K562 (cell line): ENCODE measurements at places on chromosomes 11 and 22.

- no peak overlapping the region for H3K27ac ChIP-seq
- H3K27me3 ChIP-seq: no peaks in the 10 kb centered on the region; the same call in 1 of the 3 replicates
- H3K4me1 ChIP-seq: no peaks in the 10 kb centered on the region
- H3K4me3 ChIP-seq: no peak overlapping the region
These were observed 17.6 kb downstream of the MPPED1 start for GRCh38 chr22:43429426-43429825.

- H3K27ac ChIP-seq: no peak overlapping the region
- H3K4me3 ChIP-seq: no peak overlapping the region
- H3K36me3 ChIP-seq: no peaks in the 10 kb centered on the region
- no peaks in the 10 kb centered on the region for H3K4me1 ChIP-seq
These were observed 20.1 kb upstream of the SIK2 start for GRCh38 chr11:111582163-111582562.

- no peaks in the 10 kb centered on the region for H3K4me1 ChIP-seq
- no peak overlapping the region for H3K4me3 ChIP-seq
- no peak for DNase-seq
- no peaks in the 10 kb centered on the region for H3K36me3 ChIP-seq
These were observed 12.9 kb upstream of the CD3E start for GRCh38 chr11:118291477-118292135.

GRCh38 chr22:34344702-34345101, 424.4 kb upstream of the LARGE1 start:
- no peak for DNase-seq
- no peak overlapping the region for H3K4me3 ChIP-seq
- H3K4me1 ChIP-seq: no peaks in the 10 kb centered on the region
- H3K36me3 ChIP-seq: no peaks in the 10 kb centered on the region
- H3K27me3 ChIP-seq: no peaks in the 10 kb centered on the region

DNA sequence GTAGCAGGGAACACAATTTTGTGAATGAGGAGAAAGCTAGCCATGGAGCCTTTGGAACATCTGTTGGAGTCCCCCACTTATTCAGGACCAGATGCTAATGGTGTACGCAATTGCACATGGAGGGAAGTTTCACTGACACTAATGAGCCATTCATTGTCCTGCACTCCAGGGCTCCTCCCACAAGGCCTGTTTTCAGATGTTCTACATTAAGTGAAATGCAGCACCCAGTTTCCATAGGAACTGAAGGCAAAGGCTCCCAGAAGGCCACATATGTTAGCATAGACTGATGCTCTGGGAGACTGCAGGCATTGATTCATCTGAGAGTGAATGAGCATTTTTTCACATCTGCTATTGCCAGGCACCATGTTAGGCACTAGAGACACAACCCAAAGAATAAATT, 399.5 kb downstream of the ETS1 start:
- H3K36me3 ChIP-seq: no peaks in the 10 kb centered on the region
- H3K27ac ChIP-seq: no peak overlapping the region
- H3K4me1 ChIP-seq: no peaks in the 10 kb centered on the region
- no peaks in the 10 kb centered on the region for H3K27me3 ChIP-seq
- DNase-seq: no peak
- no peak overlapping the region for H3K4me3 ChIP-seq

- H3K4me3 ChIP-seq: no peak overlapping the region
- H3K27ac ChIP-seq: no peak overlapping the region
- no peaks in the 10 kb centered on the region for H3K27me3 ChIP-seq
These were observed 7.0 kb downstream of the MARK2 start for GRCh38 chr11:63845911-63846310.

DNA sequence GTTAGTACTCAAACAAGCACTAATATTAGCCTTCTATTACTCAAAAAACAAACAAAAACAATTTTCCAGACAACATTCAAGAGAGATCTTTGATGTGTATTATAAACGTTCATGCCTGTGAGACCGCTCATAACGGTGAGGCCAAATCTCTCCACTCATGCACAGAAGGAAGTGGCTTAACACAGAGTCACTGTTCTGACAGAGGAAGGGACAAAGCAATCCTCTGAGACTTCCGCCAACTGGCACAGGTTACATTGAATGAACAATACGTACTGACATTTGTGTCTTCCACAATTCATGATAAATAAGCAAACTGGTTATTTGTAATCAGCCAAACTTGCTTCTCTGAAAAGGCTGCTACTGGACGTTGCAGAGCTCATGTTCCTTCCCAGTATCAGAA, 30.5 kb downstream of the CHKA start:
- H3K27me3 ChIP-seq: no peaks in the 10 kb centered on the region
- H3K27ac ChIP-seq: no peak overlapping the region
- no peak for DNase-seq
- peaks cover 22% of the 10 kb centered on the region for H3K36me3 ChIP-seq

DNA sequence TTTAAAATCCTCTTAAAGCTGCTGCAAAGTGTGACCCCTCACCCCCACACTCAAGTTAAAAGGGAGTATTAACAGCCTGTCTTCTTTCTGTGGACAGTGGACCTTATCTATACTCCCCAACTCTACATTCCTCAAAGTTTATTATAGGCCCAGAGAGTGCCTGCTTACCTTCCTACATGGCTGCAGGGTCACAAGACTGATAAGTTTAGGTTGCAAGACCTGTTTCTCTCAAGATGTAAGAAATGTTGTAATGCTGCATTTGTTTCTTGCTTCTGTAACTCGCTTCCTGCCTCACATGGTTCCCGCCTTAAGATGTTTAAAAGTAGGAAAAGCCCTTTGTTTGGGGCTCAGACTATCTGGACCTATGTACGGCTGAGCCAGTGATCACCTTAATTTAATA, 10.1 kb upstream of the NXPE1 start:
- H3K4me3 ChIP-seq: no peak overlapping the region
- no peak overlapping the region for H3K27ac ChIP-seq
- no peak for DNase-seq
- H3K4me1 ChIP-seq: no peaks in the 10 kb centered on the region
- H3K36me3 ChIP-seq: no peaks in the 10 kb centered on the region

DNA sequence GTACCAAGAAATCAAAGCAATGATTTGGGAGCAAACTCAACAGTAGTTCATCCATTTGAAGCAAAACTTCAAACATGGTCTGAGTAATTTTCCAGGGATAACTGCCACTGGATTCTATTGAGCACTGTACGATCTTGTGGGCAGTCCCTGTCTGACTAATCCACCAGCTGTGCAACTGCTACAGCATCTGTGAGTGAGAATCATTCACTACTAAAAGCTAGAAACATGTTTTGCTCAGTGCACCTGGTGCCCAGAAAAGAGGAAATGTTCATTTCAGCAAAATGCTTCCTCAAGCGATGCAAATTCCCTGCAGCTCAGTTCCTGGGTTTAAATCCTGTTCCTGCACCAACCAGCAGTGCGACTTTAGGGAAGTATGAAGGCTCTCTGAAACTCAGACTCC, 1077.9 kb downstream of the DLG2 start:
- H3K4me1 ChIP-seq: no peaks in the 10 kb centered on the region
- H3K4me3 ChIP-seq: no peak overlapping the region
- no peak for DNase-seq
- no peaks in the 10 kb centered on the region for H3K36me3 ChIP-seq
- H3K27me3 ChIP-seq: no peaks in the 10 kb centered on the region
- H3K27ac ChIP-seq: no peak overlapping the region

DNA sequence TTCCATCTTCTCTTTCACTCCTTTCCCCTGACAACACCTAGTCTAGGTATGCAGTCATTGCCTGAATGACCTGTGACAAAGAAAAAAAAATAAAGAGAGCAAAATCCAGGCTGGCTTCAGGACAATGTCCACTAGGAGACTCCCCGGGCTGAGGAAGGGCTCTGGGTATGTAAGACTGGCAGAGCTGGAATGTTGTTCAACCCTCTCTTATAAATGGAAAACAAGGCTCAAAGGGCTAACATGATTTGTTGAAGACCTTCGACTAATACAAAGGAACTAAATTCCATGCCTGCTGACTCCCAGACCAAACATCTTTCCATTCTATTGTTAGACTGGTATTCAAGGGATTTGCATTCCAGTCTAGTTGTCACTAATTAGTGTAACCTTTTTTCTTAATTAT, 122.2 kb downstream of the ARL14EP start:
- DNase-seq: no peak
- H3K36me3 ChIP-seq: no peaks in the 10 kb centered on the region
- H3K4me3 ChIP-seq: no peak overlapping the region
- H3K4me1 ChIP-seq: no peaks in the 10 kb centered on the region

DNA sequence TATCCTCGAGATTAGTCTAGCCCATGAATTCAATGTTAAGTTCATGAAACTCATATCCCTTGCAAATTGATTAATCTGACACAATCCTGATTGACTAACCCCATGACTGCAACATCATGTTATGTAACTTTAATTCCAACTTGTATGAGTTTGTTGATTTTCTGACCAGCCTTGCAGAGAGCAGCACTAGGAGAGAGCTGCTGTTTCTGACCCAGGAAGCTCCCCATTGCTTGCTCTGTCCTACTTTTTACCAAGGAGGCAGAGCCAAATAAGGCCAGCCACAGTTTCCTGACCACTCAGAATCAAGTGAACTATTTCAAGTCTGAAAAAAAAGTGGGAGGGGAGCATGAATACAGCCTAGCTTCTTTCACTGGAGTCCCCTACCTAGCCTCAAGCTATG, 13.2 kb downstream of the MPZL3 start:
- no peak overlapping the region for H3K4me3 ChIP-seq
- no peak overlapping the region for H3K27ac ChIP-seq
- H3K4me1 ChIP-seq: peaks cover 24% of the 10 kb centered on the region

GRCh38 chr22:25582946-25583345, 18.5 kb downstream of the GRK3 start:
- H3K36me3 ChIP-seq: no peaks in the 10 kb centered on the region
- no peaks in the 10 kb centered on the region for H3K27me3 ChIP-seq
- no peak overlapping the region for H3K4me3 ChIP-seq

DNA sequence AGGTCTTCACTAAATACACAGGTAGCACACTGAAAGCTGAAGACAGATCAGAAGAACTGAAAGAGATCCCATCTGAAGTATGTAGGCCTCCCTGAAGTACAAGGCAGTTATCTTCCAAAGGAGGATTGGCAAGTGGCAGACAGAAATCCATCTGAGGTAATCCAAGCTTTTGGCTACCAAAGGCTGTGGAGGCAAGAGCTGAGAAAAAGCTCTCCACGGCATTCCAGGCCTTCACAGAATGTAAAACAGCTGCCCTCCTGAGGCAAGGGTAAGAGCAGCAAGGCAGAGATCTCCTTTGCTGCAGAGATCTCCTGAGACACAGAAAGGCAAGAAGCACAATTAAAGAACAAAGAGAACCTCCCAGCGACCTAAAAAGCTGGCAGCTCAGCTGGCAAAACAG, 19.1 kb downstream of the PIK3C2A start:
- no peaks in the 10 kb centered on the region for H3K27me3 ChIP-seq
- H3K27ac ChIP-seq: no peak overlapping the region
- peaks cover 12% of the 10 kb centered on the region; the same call in 1 of the 3 replicates for H3K36me3 ChIP-seq
- H3K4me1 ChIP-seq: peaks cover 19% of the 10 kb centered on the region
- H3K4me3 ChIP-seq: no peak overlapping the region

GRCh38 chr22:50483977-50484853, 2.4 kb upstream of the MIOX start:
- no peak for DNase-seq
- no peak overlapping the region for H3K27ac ChIP-seq
- H3K27me3 ChIP-seq: no peaks in the 10 kb centered on the region
- H3K4me3 ChIP-seq: no peak overlapping the region
- peaks cover 4% of the 10 kb centered on the region; the same call in 1 of the 3 replicates for H3K4me1 ChIP-seq
- no peaks in the 10 kb centered on the region for H3K36me3 ChIP-seq

GRCh38 chr11:66068923-66069714, 953 bp upstream of the PACS1 start:
- H3K4me3 ChIP-seq: peak overlapping the region; percentile 72
- no peaks in the 10 kb centered on the region for H3K27me3 ChIP-seq
- no peak for DNase-seq
- peak overlapping the region; percentile 64 for H3K27ac ChIP-seq

DNA sequence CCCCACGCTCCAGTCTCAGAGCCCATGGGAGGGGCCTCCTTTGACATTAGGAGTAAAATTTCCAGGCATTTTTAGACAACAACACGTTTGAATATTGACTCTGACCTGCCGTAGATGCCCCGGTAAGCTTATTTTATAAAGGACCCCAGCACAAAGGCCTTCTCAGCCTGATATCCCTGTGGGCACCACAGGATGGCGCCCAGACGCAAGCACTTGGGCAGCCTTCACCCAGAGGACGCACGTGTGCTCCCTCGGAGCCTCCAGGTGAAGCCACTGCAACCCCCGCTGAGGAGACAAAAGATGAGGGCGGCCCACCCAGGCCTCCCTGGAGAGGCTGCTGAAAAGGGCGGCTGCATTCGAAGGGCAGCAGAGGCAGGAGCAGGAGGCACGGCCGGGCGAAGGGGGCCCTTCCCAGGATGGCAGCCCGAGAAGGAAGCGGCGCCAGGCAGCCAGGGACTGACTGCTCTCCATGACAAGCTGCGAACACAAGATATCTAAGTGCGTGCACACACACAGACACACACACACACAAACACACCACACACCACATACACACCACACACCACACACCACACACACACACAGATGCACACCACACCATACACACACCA, 15.2 kb upstream of the TH start:
- no peaks in the 10 kb centered on the region for H3K36me3 ChIP-seq
- H3K4me1 ChIP-seq: no peaks in the 10 kb centered on the region
- no peak overlapping the region for H3K4me3 ChIP-seq
- peaks cover 27% of the 10 kb centered on the region for H3K27me3 ChIP-seq
